ENCODE measurements at places on chromosomes 7 and 10. TPM values are rescaled to one million over a fixed set of nuclear protein-coding genes. Genes with fewer than 3 reads are reported as not detected.

PRPS1L1 gene
- total RNA-seq, result not detected

TMEM236 gene
- total RNA-seq, result 0.08 TPM

FAM180A gene
- total RNA-seq, result 0.24 TPM

HTR5A gene
- not detected for total RNA-seq

SNCG gene
- not detected for total RNA-seq

RPEL1 gene
- not detected for total RNA-seq

CLEC2L gene
- total RNA-seq, result not detected

BMPER gene
- total RNA-seq, result 0.50 TPM

PAX2 gene
- 1.4 TPM for total RNA-seq

IGF2BP3 gene
- total RNA-seq, result 70.0 TPM

NPFFR1 gene
- total RNA-seq, result not detected

SFTPA1 gene
- not detected for total RNA-seq

SYT15B gene
- 10.5 TPM for total RNA-seq

SH2D4B gene
- total RNA-seq, result not detected

STEAP1 gene
- not detected for total RNA-seq
